COLO829 (cell line): ENCODE measurements at places on chromosomes 7 and 10.

DNA sequence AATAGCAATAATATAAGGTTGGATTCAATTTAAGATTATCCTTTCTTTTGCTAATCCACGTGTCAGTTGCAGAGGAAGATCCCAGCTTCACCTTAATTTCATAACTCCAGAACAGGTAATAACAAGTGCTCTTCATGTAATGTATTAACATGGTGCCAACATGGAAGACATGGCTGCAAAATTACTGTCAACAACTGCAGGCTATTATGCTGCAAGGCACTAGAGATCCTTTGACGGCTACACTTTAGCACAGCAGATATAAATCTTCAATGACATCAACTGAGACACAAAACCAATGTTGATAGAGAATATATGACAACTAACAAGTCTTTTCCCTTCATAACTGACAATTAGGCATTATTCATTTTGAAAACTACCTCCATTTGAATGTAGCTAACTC lies 96.1 kb downstream of the RNF133 start:
- no peak for DNase-seq

DNA sequence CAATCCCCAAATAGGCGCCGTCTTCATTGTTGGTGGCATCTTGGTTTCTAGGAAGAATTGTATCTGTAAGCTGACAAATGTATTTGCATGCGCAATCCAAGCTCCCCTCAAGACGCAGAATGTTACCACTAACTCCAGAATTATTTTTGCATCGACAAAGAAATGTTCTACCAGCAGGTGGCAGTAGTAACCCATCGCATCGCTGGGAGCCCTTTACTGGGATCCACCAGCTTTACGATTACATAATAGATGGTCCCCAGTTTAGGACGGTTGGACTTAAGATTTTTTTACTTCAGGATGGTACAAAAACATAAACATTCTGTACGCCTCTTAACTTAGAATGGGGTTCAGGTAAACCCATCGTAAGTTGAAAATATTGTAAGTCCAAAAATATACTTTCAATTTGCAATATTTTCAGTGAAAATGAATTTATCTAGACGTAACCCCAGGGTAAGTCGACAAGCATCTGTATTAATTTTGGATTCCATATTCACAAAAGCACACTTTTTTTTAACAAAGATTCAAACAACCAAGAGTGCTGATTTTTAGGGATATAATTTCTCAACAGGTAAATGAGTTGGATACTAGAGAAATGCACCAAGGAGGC lies 114.0 kb upstream of the COBL start:
- DNase-seq: peak; percentile 84

- no peak for DNase-seq
Measured at GRCh38 chr10:26205223-26205622, 11.4 kb upstream of the GAD2 start.

DNA sequence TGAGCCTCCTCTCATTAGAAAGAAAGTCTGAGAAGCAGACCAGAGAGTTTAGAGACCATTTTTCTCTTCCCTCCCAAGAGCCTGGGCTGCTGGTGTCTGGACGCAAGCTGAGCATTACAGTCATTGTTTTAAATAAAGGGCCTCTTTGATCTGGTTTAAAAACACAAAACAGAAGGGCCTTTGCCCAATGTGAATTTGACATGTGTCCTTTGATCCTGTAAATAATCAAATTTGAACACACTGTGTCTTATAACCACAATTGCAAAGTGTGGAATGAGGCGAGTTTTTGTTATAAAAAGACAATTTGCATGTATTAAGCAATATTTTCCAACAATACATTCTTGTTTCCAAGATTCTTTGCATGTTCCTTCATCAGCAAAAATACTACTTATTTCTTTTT lies 158.5 kb downstream of the C7orf25 start:
- no peak for DNase-seq

DNA sequence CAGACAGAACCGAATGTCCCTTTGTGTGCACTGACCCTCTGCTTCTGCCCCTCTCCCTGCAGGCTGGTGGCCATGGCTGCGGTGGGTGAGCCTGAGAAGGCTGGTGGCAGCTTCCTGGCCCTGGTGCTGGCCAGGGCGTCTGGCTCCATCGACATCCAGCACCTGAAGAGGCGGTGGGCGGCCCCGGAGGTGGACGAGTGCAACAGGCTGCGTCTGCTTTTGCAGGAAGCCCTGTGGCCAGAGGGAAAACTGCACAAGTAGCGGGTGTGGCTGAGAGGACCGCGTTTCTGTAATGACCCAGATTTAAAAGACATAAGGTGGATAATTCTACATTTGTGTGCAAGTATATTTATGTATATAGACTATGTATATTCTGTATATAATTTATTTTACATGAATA lies 89.2 kb downstream of the DYNC2I1 start:
- no peak for DNase-seq

- DNase-seq: no peak
Measured at GRCh38 chr7:111029574-111030251, 61.2 kb upstream of the LRRN3 start.

- DNase-seq: no peak
Measured at GRCh38 chr10:31431021-31431420, 112.0 kb downstream of the ZEB1 start.

GRCh38 chr7:10815546-10815945 lies 158.1 kb upstream of the PHF14 start:
- DNase-seq: peak; percentile 6

DNA sequence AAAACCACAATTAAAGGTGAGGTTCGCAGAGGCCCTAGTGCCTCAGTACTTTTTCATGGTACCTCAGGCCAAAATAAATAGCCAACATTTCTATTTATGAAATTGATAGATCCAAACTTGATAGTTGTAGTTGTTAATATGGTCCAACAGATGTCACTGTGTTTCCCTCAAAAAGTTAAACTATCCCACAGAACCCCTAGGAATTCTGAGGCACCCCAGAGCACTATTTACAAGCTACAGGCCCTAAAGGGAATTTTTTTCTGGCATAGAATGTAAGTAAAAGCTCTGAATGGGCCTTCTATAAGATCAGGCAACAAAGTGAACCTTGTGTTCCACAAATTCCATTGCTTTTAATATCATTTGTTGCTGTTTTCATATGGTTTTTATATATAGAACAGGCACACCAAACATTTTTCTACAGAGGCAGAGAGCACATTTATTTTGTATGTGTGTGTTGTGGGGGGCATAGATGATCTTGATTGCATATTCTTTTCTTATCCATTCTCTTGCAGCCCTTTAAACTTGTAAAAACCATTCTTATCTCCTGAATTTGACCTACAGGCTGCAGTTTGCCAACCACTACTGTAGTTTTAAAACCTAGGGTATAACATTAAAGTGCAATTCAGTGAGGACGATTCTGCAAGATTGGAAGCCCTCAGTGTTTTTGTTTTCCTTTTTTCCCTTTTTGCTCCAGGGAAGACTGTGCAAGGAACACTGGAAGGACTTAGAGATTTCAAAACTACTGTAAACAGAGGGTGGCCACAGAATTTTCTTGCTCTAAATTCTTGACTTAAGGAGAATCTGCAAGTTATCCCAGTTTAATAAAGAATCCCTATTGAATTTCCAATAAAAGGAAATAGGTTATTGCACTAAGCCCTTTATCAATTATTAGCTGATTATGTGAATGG lies 3.5 kb upstream of the ARL4A start:
- peak; percentile 56 for DNase-seq

- DNase-seq: no peak
Measured at GRCh38 chr10:113947184-113948041, 93.0 kb downstream of the NHLRC2 start.

GRCh38 chr7:91554883-91555282 lies 290.6 kb downstream of the FZD1 start:
- no peak for DNase-seq

DNA sequence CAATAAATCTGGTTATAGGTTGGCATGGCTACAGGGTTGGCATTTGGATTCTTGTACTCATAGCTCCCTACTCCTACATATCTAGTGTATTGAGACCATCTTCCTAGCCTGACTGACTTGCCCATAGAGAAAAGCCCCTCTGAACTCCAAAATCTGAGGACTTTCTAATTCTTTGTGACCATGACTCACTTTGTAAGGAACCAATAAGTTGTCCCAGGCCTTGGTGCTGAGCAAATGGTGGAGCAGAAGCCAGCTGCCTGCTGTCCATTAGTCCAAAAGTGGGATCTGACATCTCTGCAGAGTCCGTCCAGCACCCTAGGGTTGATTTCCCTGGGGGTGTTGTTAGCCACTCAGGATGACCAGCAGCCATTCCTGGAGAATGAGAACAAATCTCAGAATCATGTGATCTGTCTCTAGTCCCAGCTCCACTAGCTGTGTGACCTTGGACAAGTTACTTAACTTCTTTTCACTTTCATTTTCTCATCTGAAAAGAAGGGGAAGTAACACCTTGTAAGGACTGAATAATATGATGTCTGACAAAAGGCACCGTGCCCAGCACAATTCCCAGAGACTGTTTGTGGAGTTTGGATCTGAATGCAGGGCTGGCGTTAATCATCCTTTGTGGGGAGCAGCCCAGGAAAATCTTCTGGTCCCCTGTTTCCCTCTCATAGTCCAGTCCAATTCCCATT lies 44.1 kb downstream of the MTURN start:
- no peak for DNase-seq

GRCh38 chr10:48594371-48594770 lies 10.5 kb downstream of the ARHGAP22 start:
- no peak for DNase-seq

DNA sequence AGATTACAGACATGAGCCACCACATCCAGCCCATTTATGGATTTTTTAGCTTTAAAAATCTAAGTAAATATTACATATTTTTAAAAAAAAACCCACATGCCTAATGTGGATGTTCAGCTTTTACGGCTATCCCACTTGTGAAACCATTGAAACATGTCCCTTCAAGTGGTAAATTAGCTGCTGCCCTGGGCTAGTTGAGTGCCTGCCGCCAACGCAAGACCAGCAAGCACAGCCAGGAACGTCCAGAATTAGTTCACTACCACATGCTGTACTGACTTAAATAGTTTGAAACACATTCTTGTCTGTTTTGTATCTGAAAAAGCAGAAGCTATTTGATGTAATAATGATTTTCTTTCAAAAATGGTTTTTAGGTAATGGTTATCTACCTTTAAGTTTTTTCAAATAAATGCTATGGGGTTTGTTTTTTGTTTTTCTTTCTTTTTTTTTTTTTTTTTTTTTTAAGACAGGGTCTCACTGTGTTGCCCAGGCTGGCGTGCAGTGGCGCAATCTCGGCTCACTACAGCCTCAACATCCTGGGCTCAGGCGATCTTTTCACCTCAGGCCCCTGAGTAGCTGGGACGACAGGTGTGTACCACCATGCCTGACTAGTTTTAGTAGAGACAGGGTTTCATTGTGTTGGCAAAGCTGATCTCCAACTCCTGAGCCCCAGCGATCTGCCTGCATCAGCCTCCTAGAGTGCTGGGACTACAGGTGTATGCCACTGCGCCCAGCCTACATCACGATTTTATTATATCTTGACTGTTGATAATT lies 57.0 kb downstream of the KLRG2 start:
- no peak for DNase-seq

DNA sequence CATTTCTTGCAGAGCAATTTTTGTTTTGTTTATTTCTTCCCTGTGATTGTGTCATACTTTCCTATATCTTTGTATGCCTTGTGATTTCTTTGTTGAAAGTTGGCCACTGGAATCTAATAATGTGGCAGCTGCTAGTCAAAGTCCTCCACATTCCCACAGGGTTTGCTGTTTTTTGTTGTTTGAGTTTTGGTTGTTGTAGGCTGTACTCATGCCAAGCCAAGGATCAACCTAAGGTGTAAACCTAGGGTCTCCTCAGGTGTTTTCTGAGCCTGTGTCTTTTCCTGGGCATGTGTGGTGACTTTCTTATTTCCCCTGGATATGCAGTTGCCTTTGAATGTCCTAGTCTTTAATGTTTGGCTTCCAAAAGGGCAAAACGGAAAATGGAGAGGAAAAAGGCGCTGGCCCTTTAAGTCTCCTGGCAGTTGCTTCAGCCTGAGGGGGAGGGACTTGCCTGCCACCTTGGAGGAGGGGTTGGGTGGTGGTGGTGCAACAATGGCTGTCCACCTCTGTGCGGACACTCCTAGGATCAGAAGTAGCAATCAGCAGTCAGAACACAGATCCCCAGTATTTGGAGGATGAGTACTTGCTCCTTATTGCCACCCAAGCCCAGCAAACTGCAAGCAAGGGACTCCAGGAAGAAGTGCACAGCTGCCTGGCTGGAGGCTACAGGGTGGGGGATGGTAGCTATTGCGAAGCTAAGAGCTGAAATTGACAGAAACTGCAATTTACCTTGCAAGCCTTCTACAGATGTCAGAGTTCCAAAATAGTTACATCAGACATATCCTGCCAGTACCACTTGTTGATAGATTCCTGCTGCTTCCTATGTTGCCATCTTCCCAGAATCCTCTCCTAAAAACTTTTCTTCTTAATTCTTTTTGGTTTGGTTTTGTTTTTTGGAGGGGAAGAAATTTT lies 5.6 kb upstream of the ZNF518A start:
- DNase-seq: no peak

DNA sequence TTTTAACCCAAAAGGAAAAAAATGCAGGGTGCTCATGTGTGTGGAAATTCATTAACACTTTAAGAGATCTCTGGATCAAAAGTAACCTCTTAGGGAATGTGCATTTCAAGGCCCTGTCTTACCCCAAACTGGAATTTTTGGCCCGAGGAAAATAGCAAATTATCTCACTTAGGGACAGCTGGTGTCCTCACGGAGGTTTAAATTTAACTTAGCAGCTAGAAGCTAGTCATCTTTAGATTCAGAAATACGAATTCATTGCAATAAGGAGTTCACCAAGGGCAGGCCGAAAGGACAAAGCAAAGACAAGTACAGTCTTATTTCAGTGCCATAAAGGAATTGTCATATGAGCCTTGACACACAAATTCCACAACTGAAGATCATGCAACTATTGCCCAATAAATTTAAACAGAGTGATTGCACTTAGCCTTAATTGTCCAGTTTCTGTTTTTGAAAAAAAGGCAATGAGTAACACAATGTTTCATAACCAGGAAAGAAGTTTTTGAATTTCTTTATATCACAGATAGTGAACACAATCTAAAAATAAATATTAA lies 22.4 kb upstream of the SEMA3C start:
- DNase-seq: peak; percentile 71

DNA sequence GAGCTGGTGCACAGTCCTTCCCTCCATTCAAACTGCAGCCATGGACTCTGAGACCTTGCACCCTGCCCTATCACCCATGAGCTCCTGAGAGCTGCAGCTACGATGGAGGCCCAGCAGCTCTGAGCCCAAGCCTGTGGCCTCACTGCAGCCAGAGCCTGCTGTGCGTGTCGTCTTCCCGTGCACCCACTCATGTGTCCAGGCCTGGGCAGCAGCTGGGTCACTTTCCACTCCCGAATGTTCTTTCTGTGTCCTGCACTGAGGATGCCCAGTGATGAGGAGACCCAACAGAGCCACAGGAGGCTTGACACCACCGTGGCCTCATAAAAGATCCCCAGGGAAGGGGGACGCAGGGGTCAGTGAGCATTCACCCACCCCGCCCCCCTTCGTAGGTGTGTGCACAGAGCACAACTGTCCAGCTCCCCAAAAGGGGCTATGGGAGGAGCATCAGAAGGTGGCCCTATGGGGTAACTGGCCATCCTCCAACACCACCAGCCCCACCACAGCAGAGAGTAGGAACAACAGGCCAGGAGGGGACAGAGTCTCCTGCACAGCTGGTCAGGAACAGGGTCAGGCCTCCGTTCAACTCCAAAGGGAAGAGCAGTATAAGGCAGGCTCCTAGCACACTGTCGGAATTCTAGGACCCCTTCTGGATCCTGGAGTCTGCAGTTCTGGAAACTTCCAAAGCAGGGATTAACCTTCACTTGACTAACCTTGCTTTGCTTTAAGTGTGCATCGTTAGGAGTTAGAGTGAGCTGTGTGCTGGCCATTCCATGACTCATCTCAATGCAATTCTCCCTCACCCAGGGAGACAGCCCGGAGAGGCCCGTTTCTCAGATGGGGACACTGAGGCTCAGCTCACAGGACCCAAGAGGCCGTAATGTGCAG lies 52.6 kb downstream of the RASGEF1A start:
- DNase-seq: peak; percentile 13
